GM23248 (cell line): ENCODE measurements at places on chromosomes 7 and 10. TPM values are rescaled to one million over a fixed set of nuclear protein-coding genes. Genes with fewer than 3 reads are reported as not detected.

The NANOS1 gene
- total RNA-seq = under 0.01 and 1.3 TPM in 2 replicates

The LRGUK gene
- 0.13 TPM in 1 of 2 replicates, not detected in the other for total RNA-seq

GRCh38 chr7:136030867-136031318, 53.7 kb upstream of the MTPN start:
- no peak for DNase-seq

The DNAJC12 gene
- 0.76 and 3.4 TPM in 2 replicates for total RNA-seq

DNA sequence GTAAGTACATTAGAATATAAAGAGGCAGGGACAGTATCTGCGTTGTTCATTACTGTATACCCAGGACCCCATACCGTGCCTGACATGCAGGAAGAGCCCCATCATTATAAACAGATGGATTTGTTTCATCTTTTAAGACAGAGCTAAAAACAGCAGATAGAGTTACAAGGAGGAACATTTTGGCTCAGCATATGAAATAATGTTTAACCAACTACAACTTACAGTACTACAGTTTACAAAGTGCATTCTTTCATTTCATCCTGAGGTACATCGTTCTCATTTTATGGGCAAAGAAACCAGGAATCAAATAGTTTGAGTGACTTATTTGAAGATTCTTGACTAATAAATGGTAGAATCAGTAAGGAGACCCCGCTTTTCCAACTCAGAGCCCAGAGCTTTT, 38.1 kb upstream of the AGBL3 start:
- no peak for DNase-seq

DNA sequence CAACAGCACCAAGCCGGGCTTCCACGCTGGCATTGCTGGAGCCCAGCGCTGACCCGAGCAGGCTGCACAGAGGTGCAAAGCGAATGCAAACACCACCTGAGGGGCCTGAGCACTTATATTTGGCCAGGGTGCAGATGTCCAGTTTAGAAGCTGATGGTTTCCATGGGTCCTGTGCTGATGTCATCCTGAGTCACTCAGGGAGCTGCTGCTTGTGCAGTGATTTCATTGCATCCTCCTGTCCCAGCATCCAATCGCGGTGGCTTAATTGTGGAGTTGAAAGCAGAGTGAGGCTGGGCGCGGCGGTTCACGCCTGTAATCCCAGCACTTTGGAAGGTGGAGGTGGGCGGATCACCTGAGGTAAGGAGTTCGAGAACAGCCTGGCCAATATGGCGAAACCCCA, 410.2 kb upstream of the KLF6 start:
- peak; percentile 64 for DNase-seq

DNA sequence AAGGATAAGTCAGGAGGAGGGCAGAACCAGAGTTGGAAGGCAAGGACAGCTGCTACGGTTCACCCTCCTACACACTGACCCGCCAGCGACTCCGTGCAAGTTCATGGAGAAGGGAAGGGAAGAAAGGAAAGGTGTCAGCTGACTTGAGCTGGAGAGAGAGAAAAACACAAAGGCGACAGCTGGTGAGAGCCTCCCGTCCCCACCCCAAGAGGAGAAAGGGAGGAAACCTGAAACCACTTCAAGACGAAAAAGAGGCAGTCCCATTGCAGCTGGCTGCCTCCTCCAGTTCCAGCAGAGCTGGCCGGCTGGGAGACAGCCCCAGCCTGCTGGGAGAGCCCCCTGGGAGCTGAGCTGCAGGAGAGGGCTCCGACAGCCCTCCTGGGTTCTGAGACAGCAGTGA, 75.2 kb downstream of the PARD3 start:
- DNase-seq = peak; percentile 73

GRCh38 chr7:95899919-95900513, 127.7 kb downstream of the DYNC1I1 start:
- DNase-seq = no peak

DNA sequence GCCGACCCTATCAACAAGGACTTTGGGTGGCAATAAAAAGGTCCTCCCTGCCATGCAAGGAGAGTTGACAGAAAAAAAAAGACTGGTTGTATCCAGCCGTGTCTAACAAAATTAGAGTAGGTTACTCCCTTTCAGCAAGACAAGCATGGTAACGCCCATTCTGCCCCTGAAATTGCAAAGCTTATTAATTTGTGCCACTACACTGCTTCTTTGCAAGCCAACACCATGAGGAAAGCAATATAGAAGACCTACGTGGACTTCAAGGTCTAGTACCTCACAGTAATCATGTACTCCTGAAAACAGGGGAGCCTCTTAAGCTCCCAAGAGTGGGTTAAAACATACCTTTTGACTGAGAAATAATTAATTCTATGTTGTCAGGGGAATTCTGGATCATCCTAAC, 90.3 kb downstream of the FRMPD2 start:
- no peak for DNase-seq

DNA sequence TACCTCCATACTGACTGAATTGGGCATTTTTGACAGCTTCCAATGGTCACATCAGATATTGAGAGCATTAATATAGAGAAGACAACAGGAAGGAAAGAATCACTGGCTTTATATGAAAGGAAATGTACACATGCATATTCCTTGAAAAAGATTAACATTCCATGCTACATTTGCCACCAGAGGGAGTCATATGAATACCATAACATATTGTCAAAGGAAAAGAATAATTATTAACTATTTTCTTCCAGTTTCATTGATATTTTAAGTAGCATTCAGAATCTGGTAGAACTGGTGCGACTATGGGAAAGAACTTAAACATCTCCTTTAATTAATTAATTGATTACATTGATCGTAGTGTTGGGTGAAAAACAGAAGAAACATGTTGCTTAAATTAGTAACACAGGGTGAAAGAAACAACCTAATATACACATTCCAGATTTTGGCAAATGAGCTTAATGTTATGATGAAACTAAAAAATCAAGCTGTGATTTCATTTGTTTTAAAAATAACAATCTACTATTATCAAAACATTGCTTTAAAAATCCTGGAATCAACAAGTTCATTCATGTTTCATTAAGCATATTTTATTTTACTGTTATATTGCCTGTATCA, 71.5 kb downstream of the GPR85 start:
- DNase-seq = peak; percentile 66

DNA sequence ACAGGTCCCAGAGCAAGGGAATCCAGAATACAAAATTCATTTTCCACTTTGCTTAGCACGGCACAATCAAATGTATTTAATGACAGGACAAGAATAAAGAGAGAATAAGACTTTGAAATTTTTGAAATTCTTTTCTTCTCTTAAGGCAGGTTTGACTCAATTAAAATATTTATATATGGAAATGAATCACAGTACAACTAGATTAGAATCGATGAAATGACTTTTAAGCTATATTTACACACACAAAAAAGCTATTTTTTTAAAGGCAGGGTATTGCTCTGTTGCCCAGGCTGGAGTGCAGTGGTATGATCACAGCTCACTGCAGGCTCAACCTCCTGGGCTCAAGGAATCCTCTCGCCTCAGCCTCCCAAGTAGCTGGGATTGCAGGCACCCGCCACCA, 265.4 kb upstream of the SLC26A5 start:
- DNase-seq = no peak

- DNase-seq = no peak
Observed at GRCh38 chr10:14328881-14329672, 1.6 kb downstream of the FRMD4A start.

DNA sequence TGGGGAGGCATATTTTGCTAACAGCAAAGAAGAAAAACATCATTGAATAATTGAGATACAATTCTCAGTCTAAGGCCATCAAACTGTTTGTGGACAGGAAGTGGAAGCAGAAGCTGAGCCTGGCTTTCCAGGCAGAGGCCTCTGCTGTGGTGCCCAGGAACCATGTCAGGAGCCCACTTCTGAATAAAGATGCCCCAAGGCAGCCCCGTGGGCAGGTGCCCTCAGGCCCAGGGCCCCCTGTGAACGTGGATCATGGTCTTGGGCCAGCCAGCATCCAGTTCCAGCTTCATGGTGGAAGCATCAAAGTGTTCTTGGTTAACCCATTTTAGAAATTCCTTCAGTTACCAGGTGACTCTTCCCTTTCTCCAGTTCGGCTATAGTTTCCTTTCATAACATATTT, 346.8 kb downstream of the PTPRN2 start:
- DNase-seq = no peak

GRCh38 chr10:36683421-36683820, 442.0 kb upstream of the ANKRD30A start:
- DNase-seq = no peak

The ANKRD30A gene
- not detected in 2 replicates for total RNA-seq

The SEMA3A gene
- total RNA-seq = 36.5 and 48.4 TPM in 2 replicates

DNA sequence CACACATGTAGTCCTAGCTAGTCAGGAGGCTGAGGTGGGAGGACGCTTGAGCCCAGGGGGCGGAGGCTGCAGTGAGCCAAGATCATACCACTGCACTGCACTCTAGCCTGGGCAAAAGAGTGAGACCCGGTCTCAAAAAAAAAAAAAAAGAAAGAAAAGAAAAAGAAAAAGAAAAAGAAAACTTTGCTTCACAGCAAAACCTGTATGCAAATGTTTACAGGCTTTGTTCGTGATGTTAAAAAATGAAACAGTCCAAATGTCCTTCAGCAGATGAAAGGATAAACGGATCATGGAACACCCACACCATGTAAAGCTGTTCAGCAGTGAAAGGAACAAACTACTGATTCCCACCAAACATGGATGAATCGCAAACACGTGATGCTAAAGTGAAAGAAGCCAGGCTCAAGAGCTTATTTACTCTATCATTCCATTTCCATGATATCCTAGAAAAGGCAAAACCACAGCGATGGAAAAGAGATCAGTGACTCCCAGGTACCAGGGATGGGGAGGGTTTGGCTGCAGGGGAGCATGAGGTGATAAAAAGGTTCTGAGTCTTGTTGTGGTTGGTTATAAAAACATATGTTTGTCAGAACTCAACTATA, 15.1 kb downstream of the LRRC20 start:
- peak; percentile 80 for DNase-seq

The C7orf33 gene
- total RNA-seq = not detected in 2 replicates

DNA sequence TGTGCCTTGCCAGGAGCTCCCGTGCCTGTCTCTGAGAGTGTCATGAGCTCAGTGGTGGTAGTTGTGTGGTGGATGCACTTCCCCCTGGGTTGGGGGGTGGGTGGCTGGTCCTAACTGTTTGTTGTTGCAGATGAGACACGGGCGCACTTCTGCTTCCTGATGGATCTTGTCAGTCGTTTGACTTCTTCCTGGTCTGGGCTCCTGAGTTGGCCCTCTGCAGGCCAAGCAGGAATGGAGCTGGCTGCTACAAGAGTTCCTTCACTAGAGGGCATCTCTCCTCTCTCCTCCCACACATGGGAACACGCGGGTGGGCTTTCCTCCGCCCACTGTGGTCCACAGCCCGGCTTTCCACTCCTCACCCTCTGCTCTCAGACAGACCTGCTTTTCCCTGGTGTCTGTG, 82.0 kb downstream of the BMS1 start:
- peak; percentile 28 for DNase-seq

The TDRD1 gene
- total RNA-seq = not detected in 2 replicates

DNA sequence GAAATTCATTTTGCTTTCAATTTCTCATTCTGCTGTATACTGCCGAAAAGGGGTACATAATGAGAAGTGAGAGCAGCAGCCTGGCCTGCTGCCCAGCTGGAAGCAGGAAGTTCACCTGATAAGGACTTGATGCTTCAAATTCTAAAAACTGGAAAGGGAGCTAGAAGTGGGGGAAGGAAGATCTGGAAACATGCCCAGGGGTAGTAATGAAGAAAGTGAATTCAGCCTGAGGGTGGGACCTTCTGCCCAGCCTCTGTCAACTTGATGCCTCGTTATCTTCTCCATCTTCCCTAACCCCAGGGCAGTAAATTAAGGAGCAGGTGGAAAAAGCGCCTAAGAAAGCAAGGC, 69.4 kb downstream of the ARMH3 start:
- DNase-seq = no peak

- no peak for DNase-seq
Observed at GRCh38 chr10:10208196-10208595, 809.5 kb upstream of the CELF2 start.

The PDZD7 gene
- total RNA-seq = 0.54 TPM in 1 of 2 replicates, not detected in the other
